ENCODE measurements at places on chromosomes 11 and 22.
A peak's percentile ranks its signal among the peaks of the same experiment; 100 is the strongest.

DNA sequence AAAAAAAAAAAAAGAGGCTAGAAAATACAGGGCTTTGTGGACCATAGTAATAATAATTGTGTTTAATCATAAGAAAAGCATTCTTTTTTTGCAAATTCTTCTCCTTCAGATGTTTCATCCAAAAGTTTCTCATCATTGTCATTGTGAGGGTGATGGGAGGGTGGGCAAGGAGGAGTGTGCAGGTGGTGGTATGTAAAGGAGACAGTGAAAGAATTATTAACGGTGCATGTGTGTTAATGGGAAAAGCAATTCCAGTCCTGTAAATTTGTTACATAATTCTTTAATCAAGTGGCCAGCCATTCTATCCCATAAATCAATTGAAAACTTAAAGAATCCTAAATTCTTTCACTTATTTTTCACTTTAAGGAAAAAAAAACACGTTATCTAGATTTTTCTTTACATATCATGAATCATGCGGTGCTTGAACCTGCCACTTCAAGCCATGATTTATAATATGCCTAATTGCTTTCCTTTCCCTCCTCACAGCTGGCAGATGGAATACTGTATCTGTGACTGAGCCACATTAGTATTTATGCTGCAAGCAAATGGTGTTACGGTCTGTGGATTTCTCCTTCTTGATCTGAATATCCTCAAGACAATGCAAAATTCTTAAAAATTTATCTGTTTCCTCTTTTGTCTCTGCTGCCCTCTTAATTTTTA lies 318.5 kb downstream of the JRKL start:
- no peak for DNase-seq

DNA sequence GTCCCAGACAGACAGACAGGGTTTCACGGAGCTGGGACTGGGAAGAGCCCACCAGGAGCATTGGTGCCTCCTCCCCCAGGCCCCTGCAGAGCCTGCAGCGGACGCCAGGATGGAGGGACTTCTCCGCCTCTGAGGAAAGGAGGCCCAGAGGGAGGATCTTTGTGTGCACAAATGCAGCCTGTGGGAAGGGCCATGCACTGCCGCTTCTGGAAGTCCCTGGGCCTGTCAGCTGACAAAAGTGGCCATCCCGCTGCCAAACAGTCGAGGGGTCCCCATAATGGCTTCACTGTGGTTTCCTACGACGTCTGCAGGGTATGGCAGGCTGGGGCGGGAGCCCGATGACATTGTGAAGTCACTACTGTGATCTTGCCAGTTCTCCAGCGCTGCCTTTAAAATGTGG lies 73.8 kb downstream of the TP53I11 start:
- peak; percentile 49 for DNase-seq

DNA sequence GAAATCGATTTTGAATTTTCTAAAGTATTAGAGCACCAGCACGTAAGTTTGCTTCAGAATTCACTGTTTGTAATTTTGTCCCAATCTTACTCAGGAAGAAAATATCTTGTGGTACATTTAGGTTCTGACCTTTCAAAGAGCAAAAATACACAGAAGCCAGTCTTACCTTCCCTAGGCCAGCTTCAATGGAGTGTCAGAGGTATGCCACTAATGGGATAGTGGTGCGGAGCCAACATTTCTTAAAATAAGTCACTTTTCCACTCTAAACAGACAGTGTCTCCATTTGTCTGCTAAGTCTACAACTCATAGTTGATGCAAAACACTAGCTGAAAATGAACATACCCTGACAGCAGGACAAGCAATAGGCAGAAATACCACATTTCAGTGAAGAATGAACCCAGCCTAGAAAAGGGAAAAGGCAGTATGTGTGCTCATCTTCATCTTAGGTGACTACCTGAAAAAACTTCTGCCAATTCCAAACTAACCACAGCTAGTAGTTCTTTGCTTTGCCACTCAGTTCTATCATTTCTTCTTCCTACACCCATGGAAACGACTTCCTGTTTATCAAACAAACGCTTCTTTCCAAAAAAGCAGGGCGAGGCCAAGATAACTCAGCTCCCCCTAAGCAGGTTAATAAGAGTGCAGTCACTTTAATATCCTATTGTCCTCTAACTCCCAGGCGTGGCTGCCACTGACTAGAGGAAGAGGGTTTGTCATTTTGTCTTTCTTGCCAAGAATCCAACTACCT lies 94.0 kb upstream of the APOA1 start:
- peak; percentile 42 for DNase-seq

GRCh38 chr11:67644472-67645418 lies 5.2 kb upstream of the TBX10 start:
- peak; percentile 77 for DNase-seq

DNA sequence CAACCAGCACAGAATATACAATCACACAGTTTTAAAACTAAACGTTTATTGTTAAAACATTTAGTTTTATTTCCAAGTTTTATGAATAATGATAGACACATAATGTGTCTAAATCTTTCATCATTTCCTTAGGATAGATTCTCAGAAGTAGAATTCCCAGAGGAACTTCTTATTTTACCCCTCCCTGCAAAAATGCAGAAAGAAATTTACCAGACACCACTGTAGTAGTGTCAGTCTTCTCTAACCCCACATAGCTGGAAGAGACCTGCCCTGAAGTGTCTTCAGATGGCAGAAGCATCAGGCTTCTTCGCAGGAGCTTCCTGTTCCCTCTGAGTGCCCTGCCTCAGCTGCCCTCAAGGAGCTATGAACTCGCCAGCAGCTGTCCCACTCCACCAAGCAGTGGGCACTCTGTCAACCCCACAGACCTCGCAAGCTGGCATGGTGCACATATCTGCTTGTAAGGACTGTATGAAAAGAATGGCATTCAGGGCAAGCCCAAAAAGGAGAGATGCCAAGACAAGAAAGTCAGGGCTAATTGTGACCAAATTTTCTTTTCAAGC lies 28.5 kb upstream of the PAK1 start:
- DNase-seq = peak; percentile 38

- no peak for DNase-seq
These were observed 62.1 kb downstream of the DDI1 start for GRCh38 chr11:104098555-104098954.

DNA sequence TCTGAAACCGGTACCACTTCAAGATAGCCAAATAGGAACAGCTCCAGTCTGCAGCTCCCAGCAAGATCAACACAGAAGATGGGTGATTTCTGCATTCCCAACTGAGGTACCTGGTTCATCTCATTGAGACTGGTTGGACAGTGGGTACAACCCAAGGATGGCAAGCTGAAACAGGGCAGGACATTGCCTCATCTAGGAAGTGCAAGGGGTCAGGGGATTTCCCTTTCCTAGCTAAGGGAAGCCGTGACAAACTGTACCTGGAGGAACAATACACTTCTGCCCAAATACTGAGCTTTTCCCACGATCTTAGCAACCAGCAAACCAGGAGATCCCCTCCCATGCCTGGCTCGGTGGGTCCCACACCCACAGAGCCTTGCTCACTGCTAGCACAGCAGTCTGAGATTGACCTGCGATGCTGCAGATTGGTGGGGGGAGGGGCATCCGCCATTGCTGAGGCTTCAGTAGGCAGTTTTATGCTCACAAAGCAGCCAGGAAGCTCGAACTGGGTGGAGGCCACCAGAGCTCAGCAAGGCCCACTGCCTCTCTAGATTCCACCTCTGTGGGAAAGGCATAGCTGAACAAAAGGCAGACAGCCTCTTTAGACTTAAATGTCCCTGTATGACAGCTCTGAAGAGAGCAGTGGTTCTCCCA lies 59.9 kb upstream of the C11orf58 start:
- no peak for DNase-seq

- DNase-seq = no peak
These were observed 140.0 kb downstream of the SWAP70 start for GRCh38 chr11:9803685-9804418.

All from osteoblast (primary cell).